Stimulated activated CD4-positive, alpha-beta T cell treated with anti-CD3 and anti-CD28 coated beads, Interleukin-15, amount 100 ng/mL, for 1 hour (primary cell): ENCODE measurements at places on chromosomes 2 and 18.

DNA sequence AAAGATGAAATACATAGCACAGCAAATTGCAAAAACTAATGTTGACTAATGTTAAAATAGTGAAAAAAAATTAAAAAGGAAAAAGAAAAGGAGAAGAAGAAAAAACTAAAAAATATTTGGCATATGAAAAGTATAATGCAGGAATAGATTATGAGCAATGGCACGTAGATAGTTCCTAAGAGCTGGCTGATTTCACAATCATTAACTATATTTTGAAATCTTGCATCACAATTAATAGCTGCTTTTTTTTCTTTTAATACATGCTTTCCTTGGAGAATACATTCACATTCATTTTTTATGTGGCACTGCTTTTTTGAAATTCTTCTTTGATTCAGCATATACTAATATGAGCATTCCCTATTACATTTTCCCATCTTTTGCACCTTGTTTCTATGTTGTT lies 299.8 kb downstream of the DPP10 start:
- DNase-seq, result no peak

GRCh38 chr18:434410-434809 lies 66.1 kb downstream of the COLEC12 start:
- no peak for DNase-seq

DNA sequence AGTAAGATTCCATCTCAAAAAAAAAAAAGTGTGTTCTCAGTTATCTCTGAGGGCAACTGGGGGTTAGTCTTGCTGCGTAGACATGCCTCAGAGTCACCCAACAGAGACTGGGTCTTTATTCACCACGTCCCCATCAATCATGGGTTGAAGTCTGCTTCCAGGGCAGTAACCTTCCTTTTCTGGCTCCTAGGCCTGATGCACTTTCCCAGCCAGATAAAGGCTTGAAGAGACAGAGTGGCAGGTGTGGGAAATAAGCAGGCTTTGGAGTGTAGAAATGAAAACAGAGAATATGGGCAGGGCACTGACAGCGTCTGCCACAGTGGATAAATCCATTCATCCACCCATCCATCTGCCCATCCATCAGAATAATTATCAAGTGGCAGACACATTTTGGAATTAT lies 134.1 kb upstream of the LGALSL start:
- DNase-seq, result no peak

GRCh38 chr2:42060718-42061619 lies 13.1 kb downstream of the PKDCC start:
- DNase-seq, result no peak

- DNase-seq, result no peak
Measured at GRCh38 chr2:3409627-3410170, 30.2 kb downstream of the TRAPPC12 start.
